ENCODE measurements at places on chromosomes 4 and X. TPM values are rescaled to one million over a fixed set of nuclear protein-coding genes. Genes with fewer than 3 reads are reported as not detected.

- DNase-seq, result no peak
Observed at GRCh38 chr4:141102367-141102766, 30.9 kb downstream of the RNF150 start.

GRCh38 chr4:46277165-46277951 is 112.6 kb downstream of the GABRA2 start:
- no peak for DNase-seq

DNA sequence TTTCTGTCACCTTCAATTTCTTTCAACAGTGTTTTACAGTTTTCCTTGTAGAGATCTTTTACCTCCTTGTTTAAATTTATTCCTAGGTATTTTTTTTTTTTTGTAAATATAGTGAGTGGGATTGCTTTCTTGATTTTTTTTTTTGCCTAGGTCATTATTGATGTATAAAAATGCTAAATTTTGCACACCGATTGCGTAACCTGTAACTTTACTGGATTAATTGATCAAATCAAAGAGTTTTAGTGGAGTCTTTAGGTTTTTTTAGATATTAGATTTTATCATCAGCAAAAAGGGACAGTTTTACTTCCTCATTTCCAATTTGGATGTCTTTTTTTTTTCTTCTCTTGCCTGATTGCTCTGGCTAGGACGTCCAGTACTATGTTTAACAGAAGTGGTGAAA is 40.9 kb downstream of the TEX13A start:
- DNase-seq, result no peak

- no peak for DNase-seq
Observed at GRCh38 chrX:51837921-51838320, 55.5 kb upstream of the MAGED1 start.

GRCh38 chrX:39497702-39498265 is 600.0 kb downstream of the BCOR start:
- DNase-seq, result no peak

DNA sequence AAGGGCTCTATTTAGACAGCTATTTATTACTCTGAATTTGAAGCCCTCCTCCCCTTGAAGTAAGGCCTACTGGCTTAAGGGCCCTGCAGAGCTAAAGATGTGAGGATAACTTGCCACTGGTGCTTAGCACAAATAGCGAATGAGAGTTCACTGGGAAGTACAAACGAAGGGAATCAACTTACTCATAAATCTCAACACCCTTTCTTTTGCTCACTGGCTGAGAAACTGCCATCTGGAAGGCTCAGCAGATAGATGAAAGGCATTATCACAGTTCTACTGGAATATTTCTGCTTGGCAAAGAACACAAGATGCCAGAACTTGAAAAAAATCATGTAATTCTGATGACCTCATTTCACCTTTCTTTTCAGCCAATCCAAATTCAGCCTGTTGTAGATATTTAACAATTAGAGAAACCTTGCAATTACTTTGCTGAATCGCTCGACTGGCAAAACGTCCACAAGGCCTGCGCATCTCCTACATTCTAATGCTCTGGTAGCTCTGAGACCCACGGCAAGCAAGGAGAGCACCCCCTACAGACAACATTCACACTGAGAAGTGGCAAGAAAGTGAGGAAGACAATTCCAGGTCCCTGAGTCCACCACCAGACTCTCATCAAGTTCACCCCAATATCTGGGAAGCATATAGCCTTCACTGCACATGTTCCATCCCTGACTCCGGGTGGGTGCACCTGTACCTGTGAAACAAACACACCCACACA is 27.5 kb downstream of the TSPAN5 start:
- no peak for DNase-seq

DNA sequence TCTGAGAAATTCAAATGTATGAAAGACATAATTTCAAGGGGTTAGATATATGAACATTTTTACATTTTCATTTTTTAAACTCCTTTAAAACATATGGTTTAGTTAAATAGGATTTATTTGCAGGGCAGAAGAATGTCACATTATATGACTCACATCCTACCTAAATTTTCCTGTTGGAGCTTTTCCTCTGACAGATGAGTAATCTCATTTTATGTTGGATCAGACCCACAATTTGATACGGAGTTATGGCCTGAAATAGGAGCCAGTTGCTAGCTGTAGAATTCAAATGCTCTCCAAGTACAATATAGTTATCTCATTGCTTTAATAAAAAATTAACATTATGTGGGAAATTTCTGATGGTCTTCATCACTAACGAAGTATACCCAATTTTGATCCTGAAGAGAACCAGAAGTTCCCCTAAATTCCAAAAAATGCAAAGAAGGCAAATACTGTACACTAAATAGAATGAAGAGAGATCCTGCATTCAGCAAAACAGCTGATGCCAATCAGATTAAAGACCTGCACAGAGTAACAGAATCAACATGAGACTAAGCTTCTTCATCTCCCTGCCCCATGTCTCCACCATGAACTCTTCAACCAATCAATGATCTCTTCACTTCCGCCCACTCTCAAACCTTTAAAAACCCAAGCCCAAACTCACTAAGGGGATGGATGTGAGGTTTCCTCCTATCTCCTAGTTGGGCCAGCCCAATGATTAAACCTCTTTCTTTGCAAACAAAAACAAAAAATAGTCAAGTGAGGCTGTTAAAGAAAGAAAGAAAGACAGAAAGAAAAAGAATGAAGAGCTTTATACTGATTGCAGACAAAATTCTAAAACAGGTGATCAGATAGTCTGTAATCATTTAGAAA is 10.9 kb upstream of the EXOSC9 start:
- DNase-seq, result no peak

GRCh38 chr4:36189511-36190226 is 54.6 kb downstream of the ARAP2 start:
- DNase-seq, result no peak

DNA sequence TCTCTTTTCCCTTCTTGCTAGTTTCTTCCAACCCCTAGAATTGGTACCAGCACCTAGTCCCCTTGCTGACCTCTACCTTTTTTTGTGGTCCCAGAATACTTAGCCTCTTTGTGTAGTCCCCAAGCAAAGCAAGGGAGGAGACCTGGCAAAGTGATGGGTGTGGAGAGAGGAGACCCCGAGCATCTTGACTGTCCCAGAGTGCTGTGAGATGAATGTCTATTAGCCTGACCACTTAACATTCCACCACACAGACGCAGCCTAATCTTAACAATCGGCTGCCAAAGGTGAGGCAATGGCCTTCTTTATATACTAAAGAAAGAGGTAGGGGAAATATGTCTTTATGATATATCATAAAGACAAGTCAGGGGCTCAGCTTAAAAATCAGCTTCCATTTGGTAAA is 55.9 kb downstream of the TRIM2 start:
- peak; percentile 67 for DNase-seq

Gene NLGN4X
- 2.5 TPM for total RNA-seq

Gene CNGA1
- 2.0 TPM for total RNA-seq

Measured in vagina (tissue), 2 donors.